ENCODE measurements at places on chromosomes 5 and 9. TPM values are rescaled to one million over a fixed set of nuclear protein-coding genes. Genes with fewer than 3 reads are reported as not detected.

DNA sequence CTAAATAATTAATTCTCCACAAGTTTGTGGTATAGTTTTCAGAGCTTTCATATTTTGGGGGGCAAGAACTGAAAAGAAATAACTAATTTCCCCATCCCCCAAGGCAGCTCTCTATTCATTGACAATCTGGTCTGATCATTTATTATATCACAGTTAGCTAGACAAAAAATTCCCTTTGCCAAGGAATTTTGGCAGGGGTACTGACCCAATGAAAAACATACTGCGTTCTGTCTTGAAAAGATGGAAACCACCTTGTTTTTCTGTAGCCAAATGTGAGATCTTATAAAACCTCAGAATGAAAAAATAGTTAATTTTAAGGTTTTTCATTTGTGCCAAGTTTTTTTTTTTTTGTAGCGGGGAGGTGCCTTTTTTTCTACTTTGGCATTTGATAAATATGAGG, 1008.9 kb downstream of the EFNA5 start:
- H3K4me3 ChIP-seq = no peak overlapping the region
- no peaks in the 10 kb centered on the region for H3K27me3 ChIP-seq
- no peaks in the 10 kb centered on the region for H3K36me3 ChIP-seq
- no peak for DNase-seq
- peaks cover 32% of the 10 kb centered on the region for H3K4me1 ChIP-seq
- H3K27ac ChIP-seq = no peak overlapping the region

DNA sequence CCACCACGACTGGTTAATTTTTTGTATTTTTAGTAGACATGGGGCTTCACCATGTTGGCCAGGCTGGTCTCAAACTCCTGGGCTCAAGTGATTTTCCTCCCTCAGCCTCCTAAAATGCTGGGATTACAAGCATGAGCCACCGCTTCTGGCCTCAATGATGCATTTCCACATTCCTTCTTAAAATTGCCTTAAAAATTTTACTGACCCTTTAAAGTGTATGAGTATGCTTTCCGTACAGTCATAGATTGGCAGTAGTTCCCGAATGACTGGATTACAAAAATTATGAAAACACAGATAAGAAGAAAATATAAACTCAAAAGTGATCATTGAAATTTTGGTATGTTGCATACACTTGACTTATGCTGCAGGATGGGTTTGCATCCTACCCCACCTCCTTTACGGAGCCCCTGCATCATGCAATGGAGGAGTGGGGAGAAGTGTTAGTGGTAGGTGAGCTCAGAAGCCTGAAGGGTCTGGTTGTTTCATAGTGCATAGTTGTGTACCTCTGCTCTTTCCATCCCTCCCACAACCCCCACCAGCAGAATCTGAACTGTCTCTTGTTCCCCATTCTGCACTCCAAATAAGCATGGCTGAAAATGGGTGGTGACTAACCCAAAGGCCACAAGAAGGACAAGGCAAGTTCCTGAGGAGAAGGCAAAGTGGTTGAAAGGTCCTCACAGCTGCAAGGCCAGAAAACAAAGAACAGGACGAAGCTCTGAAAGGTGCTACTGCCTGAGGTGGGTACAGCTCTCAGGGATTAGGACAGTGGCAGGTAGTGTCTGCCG, 26.8 kb downstream of the ANKRD55 start:
- peaks cover 6% of the 10 kb centered on the region for H3K4me1 ChIP-seq
- H3K27ac ChIP-seq = no peak overlapping the region
- no peak for DNase-seq
- no peak overlapping the region for H3K4me3 ChIP-seq
- H3K27me3 ChIP-seq = no peaks in the 10 kb centered on the region

PTGR1 gene
- 46.3 TPM for total RNA-seq

DNA sequence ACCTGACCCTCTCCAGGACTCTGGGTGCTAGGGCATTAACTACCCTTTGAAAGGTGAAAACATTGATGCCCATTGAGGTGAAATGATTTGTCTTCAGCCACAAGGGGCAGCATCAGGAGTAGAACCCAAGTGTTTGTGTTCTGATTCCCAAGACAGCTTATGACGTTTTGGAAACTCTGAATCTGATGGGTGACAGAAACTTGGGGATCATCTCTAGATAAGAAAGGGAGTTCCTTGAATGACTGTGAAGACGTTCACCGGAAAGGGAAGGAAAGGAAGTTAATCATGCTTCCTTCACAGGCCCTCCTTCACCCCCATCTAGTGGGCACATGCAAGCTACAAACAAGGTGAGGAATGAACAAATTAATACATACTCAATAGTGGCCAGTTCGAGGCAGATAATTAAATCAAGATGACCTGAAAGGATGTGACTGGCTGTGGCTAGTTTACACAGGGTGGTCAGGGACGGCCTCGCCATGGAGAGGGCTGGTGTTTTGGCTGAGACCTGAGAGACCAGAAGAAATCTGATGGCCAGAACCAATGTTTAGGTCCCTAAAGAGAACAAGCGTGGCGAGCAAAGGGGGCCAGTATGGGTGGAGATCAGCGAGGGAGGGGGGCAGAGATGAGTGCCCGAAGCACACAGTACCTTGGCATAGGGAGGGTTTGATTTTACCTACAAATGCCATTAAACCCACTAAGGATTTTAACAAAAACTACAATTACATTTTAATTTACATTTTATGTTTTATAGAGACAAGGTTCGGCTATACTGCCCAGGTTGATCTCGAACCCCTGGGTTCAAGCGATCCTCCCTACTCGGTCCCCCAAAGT, 937 bp upstream of the SLC26A2 start:
- H3K4me1 ChIP-seq = peaks cover 21% of the 10 kb centered on the region
- no peaks in the 10 kb centered on the region for H3K36me3 ChIP-seq
- peak overlapping the region; percentile 86 for H3K4me3 ChIP-seq
- H3K27ac ChIP-seq = peak overlapping the region; percentile 99

GRCh38 chr5:1513326-1514026, 10.3 kb downstream of the LPCAT1 start:
- peaks cover 30% of the 10 kb centered on the region for H3K4me1 ChIP-seq
- DNase-seq = peak; percentile 22
- no peak overlapping the region for H3K27ac ChIP-seq
- H3K27me3 ChIP-seq = no peaks in the 10 kb centered on the region

- peaks cover 8% of the 10 kb centered on the region for H3K4me1 ChIP-seq
- no peak overlapping the region for H3K27ac ChIP-seq
- DNase-seq = no peak
- H3K36me3 ChIP-seq = no peaks in the 10 kb centered on the region
- peaks cover 3% of the 10 kb centered on the region for H3K27me3 ChIP-seq
Observed at GRCh38 chr9:18629136-18629535, 155.2 kb downstream of the ADAMTSL1 start.

- peaks cover 28% of the 10 kb centered on the region for H3K4me1 ChIP-seq
- H3K4me3 ChIP-seq = no peak overlapping the region
- no peak for DNase-seq
- H3K36me3 ChIP-seq = no peaks in the 10 kb centered on the region
Observed at GRCh38 chr5:108545301-108545700, 163.4 kb upstream of the FBXL17 start.

ARHGEF39 gene
- total RNA-seq = 6.3 TPM

- no peaks in the 10 kb centered on the region for H3K36me3 ChIP-seq
- H3K4me3 ChIP-seq = no peak overlapping the region
- DNase-seq = no peak
- peaks cover 17% of the 10 kb centered on the region for H3K4me1 ChIP-seq
- H3K27me3 ChIP-seq = no peaks in the 10 kb centered on the region
Observed at GRCh38 chr5:57911438-57911837, 428.8 kb upstream of the ACTBL2 start.

PRR16 gene
- total RNA-seq = 2.7 TPM

- H3K4me1 ChIP-seq = no peaks in the 10 kb centered on the region
- H3K27me3 ChIP-seq = peaks cover 38% of the 10 kb centered on the region
- H3K4me3 ChIP-seq = no peak overlapping the region
- no peak for DNase-seq
Observed at GRCh38 chr5:2519153-2519552, 232.3 kb downstream of the IRX2 start.

DNA sequence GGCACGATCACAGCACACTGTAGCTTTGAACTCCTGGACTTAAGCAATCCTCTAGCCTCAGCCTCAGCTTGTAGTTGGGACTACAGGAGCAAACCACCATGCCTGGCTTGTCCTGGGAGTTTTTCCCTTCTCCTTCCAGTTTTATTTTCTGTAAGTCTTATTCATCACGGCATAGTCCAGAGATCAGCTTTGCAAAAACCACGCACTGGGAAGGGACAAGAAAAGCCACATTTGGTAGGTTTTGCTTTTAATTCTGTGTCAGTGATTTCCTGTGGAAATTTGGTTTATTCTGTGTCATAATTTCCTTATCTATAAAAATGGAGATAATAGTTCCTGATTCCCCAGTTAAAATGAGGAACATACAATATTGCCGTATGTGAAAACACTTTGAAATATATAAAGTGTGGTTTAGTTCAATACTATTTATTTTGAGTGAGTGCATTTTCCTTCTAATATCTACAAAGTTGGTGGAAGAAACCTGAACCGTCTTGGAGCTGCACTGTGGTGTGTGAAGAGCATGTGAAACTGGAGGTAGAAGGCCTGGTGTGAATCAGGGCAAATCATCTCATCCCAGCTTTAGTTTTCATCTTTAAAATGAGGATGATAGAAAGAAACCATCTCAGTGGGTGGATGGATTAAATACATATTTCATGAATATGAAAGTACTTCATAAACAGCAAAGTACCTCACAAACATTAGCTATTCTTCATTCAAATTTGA, 92.8 kb upstream of the ELL2 start:
- no peak for DNase-seq
- H3K36me3 ChIP-seq = no peaks in the 10 kb centered on the region
- no peaks in the 10 kb centered on the region for H3K27me3 ChIP-seq
- H3K4me1 ChIP-seq = peaks cover 14% of the 10 kb centered on the region
- no peak overlapping the region for H3K27ac ChIP-seq
- H3K4me3 ChIP-seq = no peak overlapping the region

FBP2 gene
- total RNA-seq = not detected

- no peak overlapping the region for H3K4me3 ChIP-seq
- no peak overlapping the region for H3K27ac ChIP-seq
- no peak for DNase-seq
- peaks cover 9% of the 10 kb centered on the region for H3K4me1 ChIP-seq
- H3K27me3 ChIP-seq = peaks cover 15% of the 10 kb centered on the region
Observed at GRCh38 chr5:159441441-159441840, 111.2 kb upstream of the IL12B start.

DNA sequence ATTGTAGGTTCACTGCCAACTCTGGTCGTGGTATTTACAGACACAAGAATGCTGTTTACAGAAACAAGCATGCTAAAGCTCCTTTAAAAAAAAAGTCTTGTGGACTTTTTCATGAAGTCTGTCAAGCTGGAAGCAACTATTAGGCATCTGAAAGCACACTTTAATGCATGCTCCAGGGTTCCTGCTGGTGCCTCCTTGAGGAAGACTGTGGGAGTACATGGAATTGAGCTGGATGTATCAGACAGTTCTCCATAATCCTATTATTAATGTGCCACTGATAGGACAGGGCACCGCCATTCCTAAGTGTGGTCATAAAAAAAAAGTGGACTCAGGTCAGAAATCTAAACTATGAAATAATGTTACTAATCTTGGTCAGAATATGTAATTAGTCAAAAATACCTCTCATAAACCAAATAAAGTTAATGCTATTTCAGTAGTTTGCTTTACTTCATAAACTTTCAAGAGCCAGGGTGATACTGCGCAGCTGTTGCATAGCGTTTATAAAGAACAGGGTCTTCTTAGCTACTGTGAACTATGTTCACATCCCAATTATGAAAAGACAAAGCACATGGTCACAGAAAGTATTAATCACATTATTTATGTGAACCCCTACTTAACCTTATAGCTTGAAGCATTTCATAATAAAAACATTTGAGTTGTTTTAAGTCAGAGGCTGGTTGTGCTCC, 390.8 kb upstream of the PTGER4 start:
- peaks cover 13% of the 10 kb centered on the region for H3K4me1 ChIP-seq
- no peak overlapping the region for H3K4me3 ChIP-seq
- no peaks in the 10 kb centered on the region for H3K27me3 ChIP-seq

DNA sequence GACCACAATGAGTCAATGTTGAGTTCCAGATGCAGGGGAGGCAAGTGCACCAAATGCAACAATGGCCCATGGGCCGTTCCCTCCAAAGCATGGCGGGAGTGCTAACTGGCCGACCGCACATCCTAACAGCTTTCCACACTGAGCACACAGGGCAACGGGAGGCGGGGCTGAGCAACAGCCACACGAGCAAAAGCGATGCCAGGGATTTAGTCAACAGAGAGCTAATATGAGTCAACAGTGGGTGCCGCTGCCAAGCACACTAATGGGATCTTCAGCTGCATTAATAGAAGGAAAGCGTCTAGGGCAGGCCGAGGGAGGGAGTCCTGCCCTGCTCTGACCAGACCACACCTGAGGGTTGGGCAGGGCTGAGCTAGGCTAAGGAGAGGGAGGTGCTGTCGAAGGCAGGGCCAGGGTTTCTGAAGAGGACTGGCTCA, 4.6 kb downstream of the EPB41L4B start:
- H3K27ac ChIP-seq = no peak overlapping the region
- no peaks in the 10 kb centered on the region for H3K36me3 ChIP-seq
- peaks cover 35% of the 10 kb centered on the region for H3K27me3 ChIP-seq
- H3K4me3 ChIP-seq = no peak overlapping the region

GRCh38 chr5:17260549-17260948, 43.1 kb downstream of the BASP1 start:
- no peaks in the 10 kb centered on the region for H3K27me3 ChIP-seq
- H3K36me3 ChIP-seq = peaks cover 51% of the 10 kb centered on the region
- no peak overlapping the region for H3K4me3 ChIP-seq
- no peak for DNase-seq

PCDHB13 gene
- 7.8 TPM for total RNA-seq

BAAT gene
- total RNA-seq = 0.07 TPM

SPATA31C1 gene
- total RNA-seq = 0.29 TPM

DNA sequence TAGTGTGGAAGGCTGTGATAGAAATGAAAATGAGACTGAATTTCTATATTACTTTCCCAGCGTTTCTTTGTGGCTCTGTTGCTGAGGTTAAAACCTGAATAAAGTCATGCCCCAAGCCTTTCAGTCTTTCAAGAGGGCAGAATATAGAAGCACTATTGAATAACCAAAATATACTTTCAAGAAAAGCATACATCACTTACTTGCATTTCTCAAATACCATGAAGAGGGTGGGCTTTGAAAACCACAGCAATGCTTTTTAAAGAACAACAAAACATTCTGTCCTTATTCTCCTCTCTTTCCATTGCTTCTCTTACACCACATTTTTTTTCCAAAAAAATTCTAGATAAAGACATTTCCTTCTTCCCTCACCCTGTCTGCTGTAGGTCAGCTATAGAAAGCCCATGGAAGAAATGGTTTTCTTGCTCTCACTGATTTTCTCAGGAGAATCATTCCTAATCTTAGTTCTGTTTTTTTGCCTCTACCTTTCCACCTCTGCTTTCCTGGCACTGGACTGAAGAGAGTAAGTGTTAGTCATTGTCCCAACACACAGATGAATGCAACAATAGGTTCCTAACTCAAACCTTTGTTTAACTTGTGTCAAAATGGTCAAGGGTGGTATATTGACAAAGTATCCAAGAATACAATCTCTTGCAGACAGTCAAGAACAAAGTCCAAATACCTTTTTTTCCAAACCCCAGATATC, 51.6 kb downstream of the NUDT12 start:
- no peak overlapping the region for H3K4me3 ChIP-seq
- no peaks in the 10 kb centered on the region for H3K27me3 ChIP-seq
- no peak for DNase-seq
- no peak overlapping the region for H3K27ac ChIP-seq
- H3K36me3 ChIP-seq = peaks cover 7% of the 10 kb centered on the region
- H3K4me1 ChIP-seq = peaks cover 13% of the 10 kb centered on the region

All from mesothelial cell of epicardium (in vitro differentiated cells).